CD4-positive, alpha-beta memory T cell (primary cell): ENCODE measurements at places on chromosomes 1 and 21.

DNA sequence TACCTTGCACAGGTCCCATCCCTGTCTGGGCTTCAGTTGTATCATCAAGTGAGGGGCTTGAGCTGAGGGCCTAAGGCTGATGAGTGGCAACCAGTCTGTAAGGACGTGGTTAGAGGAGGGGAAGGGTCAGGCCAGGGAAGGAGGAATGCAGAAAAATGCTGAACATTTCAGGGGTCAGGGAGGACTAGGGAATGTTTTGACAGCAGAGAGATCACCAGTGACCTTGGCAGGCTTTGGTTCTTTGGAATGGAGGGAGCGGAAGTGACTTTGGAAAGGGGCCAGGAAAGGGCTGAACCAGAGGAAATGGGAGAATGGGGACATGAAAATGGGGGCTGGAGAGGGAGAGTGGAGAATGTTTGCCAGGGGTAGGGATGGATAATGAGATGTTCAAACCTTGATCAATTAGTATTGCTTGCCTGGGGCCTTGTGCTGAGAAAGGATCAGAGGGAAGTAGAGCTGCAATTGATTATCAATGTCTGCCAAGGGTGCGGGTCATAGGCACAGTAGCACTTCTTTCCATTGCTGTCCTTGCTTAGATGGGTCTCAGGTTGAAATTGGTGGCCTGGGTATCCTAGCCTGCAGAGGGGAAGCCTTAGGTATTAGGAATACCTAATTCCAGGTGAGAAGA is 7.4 kb downstream of the LDLRAP1 start:
- DNase-seq = no peak

- no peak for DNase-seq
Observed at GRCh38 chr21:27505516-27505915, 538.6 kb upstream of the ADAMTS5 start.

GRCh38 chr1:181587870-181588438 is 104.6 kb downstream of the CACNA1E start:
- no peak for DNase-seq

DNA sequence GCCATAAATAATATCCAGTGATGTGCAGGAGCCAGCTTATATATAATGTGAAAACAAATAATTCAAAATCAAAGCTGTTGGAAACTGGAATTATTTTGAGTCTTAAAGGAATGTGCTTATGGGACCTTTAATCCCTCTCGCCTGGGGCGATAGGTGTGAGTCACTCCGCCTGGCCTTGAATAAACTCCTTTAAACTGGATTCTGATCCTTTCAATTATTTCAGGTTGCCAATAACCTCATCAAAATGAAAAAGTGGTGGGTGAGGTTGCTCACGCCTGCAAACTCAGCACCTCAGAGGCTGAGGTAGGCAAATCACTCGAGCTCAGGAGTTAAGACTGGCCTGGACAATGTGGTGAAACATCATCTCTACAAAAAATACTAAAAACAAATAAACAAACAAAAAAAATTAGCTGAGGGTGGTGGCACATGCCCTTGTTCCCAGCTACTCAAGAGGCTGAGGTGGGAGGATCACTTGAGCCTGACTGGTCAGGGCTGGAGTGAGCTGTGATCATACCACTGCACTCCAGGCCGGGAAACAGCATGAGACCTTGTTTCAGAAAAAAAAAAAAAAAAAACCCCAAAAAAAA is 11.4 kb upstream of the SLC2A5 start:
- DNase-seq = no peak

GRCh38 chr1:76294482-76295194 is 220.1 kb downstream of the ST6GALNAC3 start:
- DNase-seq = peak; percentile 50

DNA sequence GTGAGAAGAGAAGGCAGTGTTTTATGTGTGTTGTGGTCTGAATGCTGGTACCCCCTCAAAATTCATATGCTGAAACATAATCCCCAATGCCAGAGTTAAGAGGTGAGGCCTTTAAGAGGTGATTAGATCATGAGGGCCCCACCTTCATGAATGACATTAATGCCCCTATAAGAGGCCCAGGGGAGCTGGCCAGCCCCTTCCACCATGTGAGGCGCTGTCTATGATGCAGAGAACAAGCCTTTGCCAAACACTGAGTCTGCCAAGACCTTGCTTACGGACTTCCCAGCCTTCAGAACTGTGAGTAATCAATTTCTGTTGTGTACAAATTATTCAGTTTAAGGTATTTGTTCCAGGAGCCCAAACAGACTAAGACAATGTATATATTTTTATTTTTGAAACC is 20.2 kb downstream of the CAPZB start:
- DNase-seq = no peak

- no peak for DNase-seq
Observed at GRCh38 chr1:244654108-244655038, 1.4 kb downstream of the DESI2 start.

GRCh38 chr1:212498283-212499040 is 65.7 kb downstream of the NENF start:
- no peak for DNase-seq

- DNase-seq = no peak
Observed at GRCh38 chr1:171122893-171123292, 32.2 kb downstream of the FMO3 start.

DNA sequence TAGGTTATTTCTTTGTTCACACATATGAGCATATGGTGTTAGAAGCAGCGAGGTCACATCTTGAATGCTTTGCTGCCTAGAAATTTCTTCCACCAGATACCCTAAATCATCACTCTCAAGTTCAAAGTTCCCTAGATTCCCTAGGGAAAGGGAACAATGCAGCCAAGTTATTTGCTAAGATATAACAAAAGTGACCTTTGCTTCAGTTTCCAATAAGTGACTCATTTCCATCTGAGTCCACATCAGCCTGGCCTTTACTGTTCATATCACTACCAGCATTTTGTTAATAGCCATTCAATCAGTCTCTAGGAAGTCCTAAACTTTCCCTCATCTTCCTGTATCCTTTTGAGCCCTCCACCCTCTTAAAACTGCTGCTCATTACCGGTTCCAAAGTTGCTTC is 1502.5 kb downstream of the KCNT2 start:
- no peak for DNase-seq

GRCh38 chr1:37125295-37125694 is 91.0 kb upstream of the GRIK3 start:
- no peak for DNase-seq

GRCh38 chr1:161187311-161187710 is 10.0 kb upstream of the B4GALT3 start:
- no peak for DNase-seq

GRCh38 chr1:97384294-97384968 is 536.4 kb downstream of the DPYD start:
- no peak for DNase-seq

- no peak for DNase-seq
Observed at GRCh38 chr1:7842517-7842916, 10.3 kb downstream of the UTS2 start.

DNA sequence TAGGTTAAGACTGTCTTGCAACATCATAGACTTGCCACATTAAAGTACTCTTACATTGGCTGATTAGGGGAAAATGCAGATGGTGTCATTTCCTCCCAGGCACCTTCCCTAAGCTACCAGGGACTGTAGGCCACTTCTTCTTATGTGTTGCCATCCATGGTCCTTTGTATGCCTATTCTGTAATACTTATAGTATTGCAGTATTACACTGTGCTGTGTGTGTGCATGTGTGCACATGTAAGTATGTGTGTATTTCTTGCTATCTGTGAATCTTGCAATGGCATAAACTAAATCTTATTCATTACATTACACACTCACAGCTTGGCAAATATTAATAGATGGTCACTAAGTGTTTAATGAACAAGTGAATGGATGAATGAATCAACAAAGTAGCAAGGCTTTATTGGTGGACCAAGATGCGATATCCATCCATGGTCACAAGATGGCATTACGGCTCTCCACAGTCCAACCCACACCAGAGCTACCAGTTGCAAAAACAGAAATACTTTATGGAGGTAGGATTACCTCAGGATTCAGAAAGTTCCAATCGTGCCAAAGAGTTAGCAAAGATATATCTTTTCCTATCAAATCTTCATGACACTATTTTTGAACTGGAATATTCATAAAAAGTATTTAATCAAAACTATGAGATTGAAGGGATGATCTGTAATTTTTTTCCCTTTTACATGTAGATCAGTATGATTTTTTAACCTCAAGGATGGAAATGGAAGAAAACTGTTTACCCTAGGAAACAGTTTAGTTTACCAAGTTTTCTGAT is 160.2 kb downstream of the DENND1B start:
- peak; percentile 13 for DNase-seq

DNA sequence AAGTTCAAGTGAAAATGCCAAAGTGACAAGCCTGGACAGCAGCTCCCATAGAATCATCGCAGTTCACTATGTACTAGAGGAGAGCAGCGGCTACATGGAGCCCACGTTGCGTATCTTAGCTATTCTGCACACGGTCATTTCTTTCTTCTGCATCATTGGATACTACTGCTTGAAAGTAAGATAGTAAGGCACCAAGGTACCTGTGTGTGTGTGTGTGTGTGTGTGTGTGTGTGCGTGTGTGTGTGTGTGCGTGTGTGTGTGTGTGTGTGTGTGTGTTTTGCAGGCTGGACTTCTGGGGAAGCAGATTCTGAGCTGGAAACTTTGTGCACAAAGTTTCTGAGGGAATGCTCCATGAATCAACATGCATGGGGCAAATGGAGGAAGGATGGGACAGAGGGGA is 98.6 kb downstream of the ZP4 start:
- DNase-seq = no peak

DNA sequence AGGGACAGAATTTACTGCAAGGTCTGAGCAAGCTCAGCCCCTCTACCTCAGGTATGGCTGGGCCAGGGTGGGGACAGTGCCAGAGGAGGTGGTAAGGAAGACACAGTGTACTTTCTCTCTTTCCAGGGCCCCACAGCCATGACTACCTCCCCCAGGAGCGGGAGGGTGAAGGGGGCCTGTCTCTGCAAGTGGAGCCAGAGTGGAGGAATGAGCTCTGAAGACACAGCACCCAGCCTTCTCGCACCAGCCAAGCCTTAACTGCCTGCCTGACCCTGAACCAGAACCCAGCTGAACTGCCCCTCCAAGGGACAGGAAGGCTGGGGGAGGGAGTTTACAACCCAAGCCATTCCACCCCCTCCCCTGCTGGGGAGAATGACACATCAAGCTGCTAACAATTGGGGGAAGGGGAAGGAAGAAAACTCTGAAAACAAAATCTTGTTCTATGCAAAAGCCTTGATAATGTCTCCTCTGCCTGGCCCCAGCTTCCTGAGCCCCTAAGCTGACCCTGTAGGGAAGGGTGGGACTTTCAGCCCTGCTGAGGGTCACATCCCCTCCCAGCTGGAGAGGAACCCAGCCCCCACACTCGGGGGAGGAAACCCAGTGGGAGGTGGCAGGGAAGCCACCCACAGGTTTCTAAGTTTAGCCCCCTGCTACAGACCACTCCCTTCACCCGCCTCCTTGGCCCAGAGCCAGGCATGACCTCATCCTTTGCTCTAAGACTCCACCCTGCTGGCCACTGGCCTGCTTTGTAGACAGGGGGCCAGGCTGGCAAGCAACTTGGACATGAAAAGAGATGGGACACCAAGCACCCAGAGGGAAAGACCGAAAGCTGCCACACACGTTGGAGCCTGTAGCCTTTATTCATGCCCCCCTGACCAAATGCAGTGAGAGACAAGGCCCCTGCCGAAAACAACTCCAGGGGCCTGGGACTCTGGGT is 6.4 kb downstream of the RHOC start:
- DNase-seq = peak; percentile 48

- DNase-seq = no peak
Observed at GRCh38 chr1:24465099-24465498, 37.5 kb upstream of the RCAN3 start.

DNA sequence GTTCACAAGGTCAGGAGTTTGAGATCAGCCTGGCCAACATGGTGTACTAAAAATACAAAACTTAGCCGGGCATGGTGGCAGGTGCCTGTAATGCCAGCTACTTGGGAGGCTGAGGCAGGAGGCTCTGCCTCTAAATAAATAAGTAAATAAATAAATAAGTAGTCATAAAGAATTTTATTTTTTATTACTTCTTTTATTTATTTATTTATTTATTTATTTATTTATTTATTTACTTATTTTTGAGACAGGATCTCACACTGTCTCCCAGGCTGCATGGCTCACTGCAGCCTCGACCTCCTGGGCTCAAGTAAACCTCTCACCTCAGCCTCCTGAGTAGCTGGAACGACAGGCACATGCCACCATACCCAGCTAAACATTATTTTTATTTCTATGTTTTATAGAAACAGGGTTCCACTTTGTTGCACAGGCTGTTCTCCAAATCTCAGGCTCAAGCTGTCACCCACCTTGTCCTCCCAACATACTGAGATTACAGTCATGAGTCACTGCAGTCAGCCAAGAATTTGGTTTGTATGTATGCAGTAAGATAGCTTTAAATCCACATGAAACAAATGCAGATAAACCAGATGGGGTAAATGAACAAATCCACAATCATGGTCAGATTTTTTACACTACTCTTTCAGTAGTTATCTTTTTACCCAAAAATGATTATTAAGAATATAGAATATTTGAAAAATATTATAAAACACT is 523.3 kb upstream of the RGS18 start:
- DNase-seq = no peak

DNA sequence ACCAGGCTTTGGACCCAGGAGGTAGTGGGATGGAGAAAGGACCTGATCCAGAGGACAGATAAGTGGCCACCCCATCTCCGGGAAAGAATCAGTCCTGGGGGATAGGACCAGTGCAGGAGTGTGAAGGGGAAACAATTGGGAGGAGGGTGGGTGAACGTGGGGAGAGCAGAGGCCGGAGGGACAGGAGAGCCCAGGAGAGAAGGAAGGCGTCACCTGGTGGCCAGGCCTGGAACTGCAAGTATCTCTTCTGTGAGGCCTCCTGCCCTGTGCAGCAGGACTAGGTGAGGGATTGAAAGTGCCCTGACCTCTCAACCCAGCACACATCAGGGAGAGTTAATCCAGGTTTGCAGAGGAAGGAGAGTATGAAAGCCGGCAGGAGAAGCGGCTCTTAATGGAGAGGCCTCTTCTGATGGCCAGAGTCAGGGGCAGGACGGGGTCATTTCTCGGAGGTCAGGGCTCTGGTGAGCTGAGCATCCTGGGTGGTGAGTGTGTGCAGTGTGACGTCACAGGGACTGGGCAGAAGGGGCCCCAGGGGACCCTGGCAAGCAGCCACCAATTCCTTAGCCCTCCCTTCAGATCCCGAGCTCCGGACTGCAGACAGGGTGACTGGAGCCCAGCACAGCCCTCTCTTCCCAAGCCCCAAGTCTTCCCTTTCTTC is 9.2 kb upstream of the LAD1 start:
- DNase-seq = peak; percentile 55

DNA sequence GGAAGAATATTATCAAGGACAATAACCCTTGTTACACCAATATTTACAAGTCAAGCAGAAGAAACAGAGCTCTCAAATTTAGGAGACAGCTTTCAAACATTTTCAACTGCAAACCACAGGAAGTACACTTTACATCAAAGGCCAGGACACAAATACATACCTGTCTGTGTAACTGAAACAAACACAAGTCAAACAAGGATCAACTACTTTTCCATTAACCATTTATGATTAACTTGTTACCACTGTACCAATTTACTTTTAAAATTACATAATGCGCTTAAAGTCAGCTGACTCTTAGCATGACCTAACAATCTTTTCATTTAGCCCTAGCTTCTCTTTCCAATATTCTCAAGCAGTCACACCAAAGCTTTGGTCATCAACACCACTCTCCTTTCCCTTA is 43.5 kb downstream of the TRIM33 start:
- DNase-seq = peak; percentile 27
